WERI-Rb-1 (cell line): ENCODE measurements at places on chromosomes 16 and 17.

DNA sequence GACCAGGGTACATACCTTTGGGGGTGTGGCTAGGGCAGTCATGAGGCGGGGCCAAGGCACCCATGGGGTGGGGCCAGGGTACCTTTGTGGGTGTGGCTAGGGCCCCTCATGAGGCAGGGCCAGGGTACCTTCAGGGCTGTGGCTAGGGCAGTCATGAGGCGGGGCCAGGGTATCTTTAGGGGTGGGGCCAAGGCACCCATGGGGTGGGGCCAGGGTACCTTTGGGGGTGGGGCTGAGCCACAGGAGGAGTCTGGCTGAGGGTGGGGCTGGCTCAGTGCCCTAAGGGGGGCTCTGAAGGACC is 3.5 kb downstream of the GNG13 start:
- peak; percentile 59 for DNase-seq

- DNase-seq: peak; percentile 75
Measured at GRCh38 chr17:1985686-1986085, 39.4 kb downstream of the RTN4RL1 start.

DNA sequence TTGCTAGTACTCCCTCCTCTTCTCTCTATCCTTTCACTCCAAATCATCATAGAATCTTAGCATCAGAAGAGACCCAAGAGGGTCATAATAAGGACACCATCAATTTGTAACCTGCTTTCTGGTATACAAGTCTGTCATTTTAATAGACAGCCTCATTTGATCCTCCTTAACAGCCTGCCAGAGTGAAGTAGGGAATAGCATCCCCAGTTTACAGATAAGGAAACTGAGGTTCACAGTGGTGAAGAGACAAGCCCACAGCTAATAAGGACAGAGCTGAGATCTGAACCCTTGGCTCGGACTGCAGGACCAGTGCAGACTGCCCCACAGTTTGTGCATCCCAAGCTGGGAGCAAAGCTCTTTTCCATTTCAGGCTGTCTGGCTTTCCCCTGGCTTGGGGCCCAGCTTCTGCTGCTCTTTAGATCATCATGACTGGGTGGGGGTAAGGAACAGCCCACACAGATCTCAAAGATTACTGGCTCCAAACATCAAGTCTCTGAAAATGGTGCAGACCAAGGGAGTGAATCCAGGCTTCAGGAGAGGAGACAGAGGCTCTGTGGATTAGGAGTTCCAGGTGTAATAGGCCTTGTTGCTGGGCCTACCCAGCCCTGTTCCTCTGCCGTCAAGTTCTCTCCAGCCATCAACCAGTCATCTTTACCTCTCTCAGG is 10.3 kb upstream of the IGFBP4 start:
- DNase-seq: no peak

GRCh38 chr17:61766520-61766919 is 96.8 kb downstream of the BRIP1 start:
- no peak for DNase-seq

DNA sequence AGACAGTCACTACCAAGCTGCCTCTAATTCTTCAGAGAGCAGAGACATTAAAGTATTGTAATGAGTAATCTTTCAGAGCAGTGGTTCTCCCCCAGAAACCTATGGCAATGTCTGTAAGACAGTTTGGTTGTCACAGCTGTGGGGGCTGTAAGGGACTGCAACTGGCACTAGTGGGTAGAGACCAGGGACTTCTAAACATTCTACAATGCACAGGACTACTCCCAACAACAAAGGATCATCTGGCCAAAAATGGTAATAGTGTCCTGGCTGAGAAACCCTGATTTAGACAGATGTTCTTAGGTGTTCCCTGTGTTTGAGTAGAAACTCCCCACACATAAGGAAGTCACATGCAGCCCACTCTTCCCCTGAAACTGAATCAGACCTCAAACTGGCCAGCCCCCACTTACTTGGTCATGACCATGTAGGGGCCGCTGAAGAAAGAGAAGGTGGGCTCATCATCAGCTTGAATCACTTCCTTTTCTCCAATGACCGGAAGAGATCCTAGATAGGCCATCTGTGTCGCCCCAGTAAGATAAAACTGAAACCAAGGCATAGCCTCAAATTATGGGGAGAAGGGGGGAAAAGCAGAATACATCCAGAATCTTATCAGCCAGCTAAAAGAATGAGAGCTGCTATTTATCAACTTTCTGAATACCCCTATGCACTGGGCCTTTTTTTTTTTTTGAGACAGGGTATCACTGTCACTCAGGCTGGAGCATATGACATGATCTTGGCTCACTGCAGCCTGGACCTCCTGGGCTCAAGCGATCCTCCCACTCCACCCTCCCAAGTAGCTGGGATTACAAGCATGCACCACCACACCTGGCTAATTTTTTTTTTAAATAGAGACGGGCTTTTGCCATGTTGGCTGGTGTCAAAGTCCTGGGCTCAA is 75.8 kb downstream of the TEX14 start:
- DNase-seq: no peak

GRCh38 chr17:9948928-9949327 is 43.9 kb upstream of the RCVRN start:
- DNase-seq: no peak

DNA sequence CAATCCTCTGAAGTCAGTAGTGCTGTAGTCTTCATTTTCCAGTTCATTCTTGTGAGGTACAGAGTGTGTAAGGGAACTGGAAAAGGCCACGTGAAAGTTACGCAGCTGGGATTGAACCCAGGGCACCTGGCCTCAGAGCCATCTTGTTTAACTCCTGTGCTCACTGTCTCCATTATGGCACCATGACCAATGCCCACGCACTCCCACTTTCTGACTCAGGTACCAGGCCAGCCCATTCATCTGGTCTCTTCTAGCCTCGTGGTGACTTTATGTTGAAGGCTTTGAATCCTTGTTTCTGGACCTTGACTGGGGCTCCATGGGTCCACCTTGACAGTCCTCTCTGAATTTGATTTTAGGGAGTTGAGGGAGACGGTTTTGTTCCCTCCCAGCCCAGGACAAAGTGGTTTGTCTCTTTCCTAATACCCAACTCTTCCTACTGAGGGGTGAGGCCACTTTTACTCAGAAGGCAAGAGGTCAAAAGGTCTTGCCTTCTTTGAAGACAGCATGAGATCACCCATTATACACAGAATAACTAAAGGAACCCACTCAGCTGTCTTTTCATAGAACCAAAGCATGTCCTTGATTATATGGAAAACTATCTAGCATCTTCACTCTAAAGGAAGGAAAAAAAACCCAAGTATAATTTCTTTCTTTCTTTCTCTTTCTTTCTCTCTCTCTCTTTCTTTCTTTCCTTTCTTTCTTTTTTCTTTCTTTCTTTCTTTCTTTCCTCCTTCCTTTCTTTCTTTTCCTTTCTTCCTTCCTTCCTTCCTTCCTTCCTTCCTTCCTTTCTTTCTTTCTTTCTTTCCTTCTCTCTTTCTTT is 50.0 kb downstream of the OTOA start:
- no peak for DNase-seq

- no peak for DNase-seq
Measured at GRCh38 chr17:76232342-76232741, 8.0 kb downstream of the RNF157 start.

GRCh38 chr16:687499-687898 is 2.7 kb downstream of the WDR24 start:
- no peak for DNase-seq

DNA sequence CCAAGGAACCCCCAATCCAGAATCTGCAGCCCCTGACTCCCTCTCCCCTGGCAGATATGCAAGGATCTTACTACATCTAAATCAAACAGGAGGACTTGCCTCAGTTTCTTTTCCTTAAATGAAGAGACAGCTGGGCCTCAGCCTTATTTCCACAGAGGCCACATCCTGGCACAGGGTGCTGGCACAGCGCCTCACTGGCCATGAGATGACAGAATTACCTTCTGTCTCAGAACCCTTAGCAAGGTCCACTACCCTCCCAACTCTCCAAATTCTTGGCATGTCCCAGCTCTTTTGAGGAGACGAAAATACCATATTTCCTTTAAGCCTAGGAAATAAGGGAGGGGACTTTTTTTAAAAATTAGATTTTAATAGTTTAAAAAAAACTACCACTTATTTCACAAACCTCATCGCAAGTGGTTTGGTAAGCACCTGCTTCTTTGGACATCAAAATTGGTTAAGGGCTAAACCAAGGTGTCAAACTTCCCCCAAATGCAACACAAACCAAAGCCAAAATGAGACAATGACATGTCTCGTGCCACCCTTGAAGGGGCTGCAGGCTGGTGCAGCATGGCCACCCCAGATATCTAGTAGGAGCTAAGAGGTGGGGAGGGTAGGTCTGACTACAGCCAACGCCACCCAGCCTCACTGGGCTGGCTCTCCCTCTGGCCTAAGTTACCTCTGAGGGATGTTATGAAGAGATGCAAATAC is 25.3 kb downstream of the FAM117A start:
- no peak for DNase-seq

DNA sequence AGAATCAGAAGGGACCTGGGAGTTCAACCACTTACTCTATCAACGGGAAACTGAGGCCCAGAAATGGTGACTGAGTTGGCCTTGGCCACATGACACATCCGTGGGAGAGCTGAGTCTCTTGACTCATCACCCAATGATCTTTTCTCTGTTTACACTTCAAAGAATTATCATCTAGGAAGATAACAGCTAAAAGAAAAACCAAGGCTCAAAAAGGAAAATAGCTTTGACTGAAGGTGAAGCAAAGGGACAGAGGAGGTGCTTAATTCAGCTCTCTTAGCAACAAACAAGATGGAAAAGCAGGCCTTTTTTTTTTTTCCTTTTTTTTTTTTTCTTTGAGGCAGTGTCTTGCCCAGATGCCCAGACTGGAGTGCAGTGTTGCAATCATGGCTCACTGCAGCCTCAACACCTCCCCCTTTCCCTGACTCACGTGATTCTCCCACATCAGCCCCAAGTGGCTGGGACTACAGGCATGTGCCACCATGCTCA is 16.7 kb downstream of the ERCC4 start:
- DNase-seq: no peak

- DNase-seq: no peak
Measured at GRCh38 chr17:55320594-55321426, 56.0 kb downstream of the HLF start.

DNA sequence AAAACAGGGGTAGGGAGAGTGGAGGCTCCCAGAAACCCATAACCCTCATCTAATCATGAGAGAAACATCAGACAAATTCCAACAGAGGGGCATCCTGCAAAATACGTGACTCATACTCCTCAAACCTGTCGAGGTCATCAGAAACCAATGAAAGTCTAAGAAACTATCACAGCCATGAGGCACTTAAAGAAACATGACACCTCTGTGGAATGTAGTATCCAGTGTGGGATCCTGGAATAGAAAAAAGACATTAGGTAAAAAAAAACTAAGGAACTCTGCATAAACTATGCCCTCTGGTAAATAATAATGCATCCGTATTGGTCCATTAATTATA is 16.4 kb downstream of the CDH5 start:
- DNase-seq: no peak

DNA sequence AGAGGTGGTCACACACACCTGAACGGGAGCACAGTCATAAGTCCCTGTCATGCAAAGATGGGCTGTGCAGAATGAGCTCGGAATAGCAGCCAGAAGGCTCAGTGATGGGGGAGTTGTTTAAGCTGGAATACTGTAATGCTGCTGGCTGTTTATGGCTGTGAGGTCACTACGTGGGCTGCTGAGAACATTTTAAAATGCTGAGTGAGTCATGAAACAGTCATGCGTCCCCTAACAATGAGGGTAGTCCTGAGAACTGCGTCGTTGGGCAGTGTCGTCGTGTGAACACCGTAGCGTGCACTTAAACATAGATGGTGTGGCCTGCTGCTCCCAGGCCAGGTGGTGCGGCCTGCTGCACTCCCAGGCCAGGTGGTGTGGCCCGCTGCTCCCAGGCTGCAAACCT is 39.7 kb downstream of the TBCD start:
- DNase-seq: no peak

- DNase-seq: no peak
Measured at GRCh38 chr17:12530161-12530560, 135.5 kb upstream of the MYOCD start.

- DNase-seq: no peak
Measured at GRCh38 chr17:64384253-64385186, 6.1 kb downstream of the PECAM1 start.

- DNase-seq: no peak
Measured at GRCh38 chr16:2713985-2714774, 5.8 kb downstream of the PRSS27 start.

- peak; percentile 67 for DNase-seq
Measured at GRCh38 chr17:49210158-49211029, at the start of the genes ABI3 and GNGT2. Gene ABI3, plus strand, starts transcription at chr17:49210707. Its CDS starts 18 bp downstream, at chr17:49210725. Gene GNGT2, minus strand, starts transcription at chr17:49210574. Its CDS starts 3,152 bp downstream, at chr17:49207422.

DNA sequence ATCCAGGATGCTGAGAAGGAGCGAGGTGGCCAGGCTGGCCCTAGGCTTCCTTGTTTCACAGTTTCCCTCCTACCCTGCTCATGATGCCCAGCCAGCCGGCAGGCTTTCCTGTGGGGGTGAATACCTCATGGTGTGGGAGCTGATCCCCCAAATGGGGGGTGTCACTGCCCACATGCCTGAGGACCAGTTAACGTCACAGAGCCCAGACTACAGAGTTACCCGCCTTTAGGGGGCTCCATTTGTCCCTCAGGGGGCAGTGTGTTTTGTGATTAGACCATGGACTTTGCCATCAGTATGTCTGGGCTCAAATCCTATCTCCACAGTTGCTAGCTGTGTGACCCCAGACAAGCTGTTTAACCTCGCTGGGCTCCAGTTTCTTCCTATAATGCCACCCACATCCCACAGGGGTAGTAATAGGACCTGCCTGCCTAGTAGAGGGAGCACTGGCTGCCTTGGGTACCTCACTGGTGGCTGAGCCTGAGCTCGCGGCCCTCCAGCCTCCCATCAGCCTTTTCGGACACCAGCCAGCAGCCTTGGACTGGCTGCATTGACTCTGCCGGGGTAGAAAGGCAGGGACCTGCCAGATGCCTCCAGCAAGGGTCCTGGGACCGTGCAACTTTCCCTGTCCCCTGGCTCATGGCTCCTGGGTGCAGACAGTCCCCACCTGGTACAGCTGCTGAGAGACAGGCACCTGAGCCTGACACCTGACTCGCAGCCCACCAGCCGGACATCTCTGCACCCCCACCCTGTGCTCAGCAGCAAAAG is 87.5 kb upstream of the GSE1 start:
- DNase-seq: no peak

DNA sequence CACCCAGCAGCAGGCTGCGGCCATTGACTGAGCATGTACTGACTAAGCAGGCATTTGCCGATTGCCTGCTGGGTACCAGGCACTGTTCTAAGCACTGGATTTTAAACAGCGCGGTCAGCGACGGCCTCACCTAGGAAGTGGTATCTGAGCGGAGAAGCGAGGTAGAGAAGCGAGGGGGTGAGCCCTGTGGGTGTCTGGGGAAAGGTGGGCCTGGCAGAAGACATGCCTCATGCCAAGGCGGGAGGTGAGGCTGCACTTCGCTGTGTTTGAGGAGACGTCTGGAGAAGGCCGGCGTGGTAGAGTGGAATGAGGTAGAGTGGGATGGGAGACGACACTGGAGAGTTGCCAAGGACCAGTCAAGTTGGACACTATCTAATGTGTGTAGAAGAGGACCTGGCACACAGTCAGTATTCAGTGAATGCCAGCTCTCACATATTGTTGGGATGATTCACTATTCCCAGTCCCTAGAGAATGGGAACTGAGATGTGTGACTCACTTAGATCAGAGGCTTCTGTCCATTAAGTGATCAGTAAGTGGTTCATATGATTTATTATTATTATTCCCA is 14.4 kb downstream of the SYCE1L start:
- DNase-seq: no peak
